ENCODE measurements at places on chromosomes 12 and 14. TPM values are rescaled to one million over a fixed set of nuclear protein-coding genes. Genes with fewer than 3 reads are reported as not detected.

Gene SELPLG
- 2.9 TPM for total RNA-seq

GRCh38 chr14:90045616-90046015, 16.2 kb upstream of the KCNK13 start:
- H3K27me3 ChIP-seq: peaks cover 4% of the 10 kb centered on the region
- no peak for DNase-seq
- no peak overlapping the region for H3K27ac ChIP-seq
- H3K4me1 ChIP-seq: no peaks in the 10 kb centered on the region

- no peak overlapping the region for H3K4me3 ChIP-seq
- no peak for DNase-seq
- no peaks in the 10 kb centered on the region for H3K36me3 ChIP-seq
- no peak overlapping the region for H3K27ac ChIP-seq
- no peaks in the 10 kb centered on the region for H3K27me3 ChIP-seq
Observed at GRCh38 chr12:72974954-72975555, 702.9 kb downstream of the TRHDE start.

DNA sequence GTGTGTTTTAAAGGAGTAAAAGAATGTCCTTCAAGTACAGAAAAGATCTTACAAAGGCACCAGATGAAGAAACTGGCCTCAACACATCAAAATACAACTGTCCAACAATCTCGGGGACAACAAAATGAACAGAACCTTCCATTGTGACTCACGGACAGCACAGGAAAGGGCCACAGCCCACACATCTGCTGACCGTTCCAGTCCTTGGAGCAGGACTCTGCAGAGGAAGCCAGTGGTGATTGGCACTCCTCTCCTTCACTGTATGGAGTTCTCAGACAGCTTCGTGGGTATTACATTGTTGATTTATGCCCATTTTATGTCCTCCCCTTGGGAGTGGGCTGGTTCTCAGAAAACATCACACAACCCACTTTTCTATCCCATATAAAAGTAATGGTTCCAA, 32.5 kb upstream of the TC2N start:
- H3K27me3 ChIP-seq: no peaks in the 10 kb centered on the region
- peaks cover 98% of the 10 kb centered on the region for H3K4me1 ChIP-seq
- no peak for DNase-seq
- peaks cover 9% of the 10 kb centered on the region for H3K36me3 ChIP-seq
- H3K27ac ChIP-seq: peak overlapping the region; percentile 92
- no peak overlapping the region for H3K4me3 ChIP-seq

GRCh38 chr14:44712024-44712815, 205.1 kb upstream of the FSCB start:
- H3K27me3 ChIP-seq: peaks cover 2% of the 10 kb centered on the region
- no peaks in the 10 kb centered on the region for H3K4me1 ChIP-seq
- no peak overlapping the region for H3K27ac ChIP-seq
- H3K4me3 ChIP-seq: no peak overlapping the region

GRCh38 chr14:92397953-92398564, 75.1 kb downstream of the SLC24A4 start:
- DNase-seq: no peak
- no peak overlapping the region for H3K27ac ChIP-seq
- H3K4me1 ChIP-seq: peaks cover 20% of the 10 kb centered on the region
- H3K27me3 ChIP-seq: peaks cover 5% of the 10 kb centered on the region

- H3K27ac ChIP-seq: peak overlapping the region; percentile 56
- peaks cover 50% of the 10 kb centered on the region for H3K4me1 ChIP-seq
- H3K27me3 ChIP-seq: no peaks in the 10 kb centered on the region
- H3K36me3 ChIP-seq: no peaks in the 10 kb centered on the region
Observed at GRCh38 chr12:43292699-43293098, 259.3 kb downstream of the ADAMTS20 start.

Data from chondrocyte (in vitro differentiated cells).